Inflammatory macrophage treated with lipopolysaccharide for 1 hour (primary cell): ENCODE measurements at places on chromosomes 1 and 21.

GRCh38 chr1:16992102-16992501 lies 11.7 kb upstream of the MFAP2 start:
- DNase-seq = no peak

DNA sequence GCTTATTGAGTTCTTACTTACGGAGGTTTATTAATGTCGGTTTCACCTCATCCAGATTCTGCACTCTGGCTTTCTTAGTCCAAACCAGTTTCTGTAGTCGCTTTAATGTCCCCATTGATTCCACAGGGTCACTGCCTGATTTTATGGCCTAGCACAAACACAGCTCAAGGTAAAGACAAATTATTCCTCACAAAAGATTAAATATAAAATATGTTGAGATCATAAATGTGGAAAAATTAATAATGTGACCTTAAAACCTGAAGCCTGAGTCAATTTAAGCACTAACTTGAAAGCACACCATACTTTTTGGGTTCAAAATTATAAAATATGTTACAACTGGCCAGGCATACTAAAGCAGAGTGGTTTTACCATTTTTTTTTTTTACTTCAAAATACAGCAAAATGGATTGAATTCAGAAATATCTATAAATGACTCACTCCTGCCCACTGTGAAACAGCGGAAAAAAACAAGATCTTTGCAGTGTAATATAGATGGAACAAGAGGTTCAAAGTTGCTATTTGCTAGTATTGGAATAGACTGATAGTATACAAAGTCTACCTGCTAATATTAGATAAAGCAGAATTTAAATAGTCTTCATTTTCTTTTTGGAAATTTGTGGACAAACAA lies 37.6 kb upstream of the SAMSN1 start:
- no peak for DNase-seq

DNA sequence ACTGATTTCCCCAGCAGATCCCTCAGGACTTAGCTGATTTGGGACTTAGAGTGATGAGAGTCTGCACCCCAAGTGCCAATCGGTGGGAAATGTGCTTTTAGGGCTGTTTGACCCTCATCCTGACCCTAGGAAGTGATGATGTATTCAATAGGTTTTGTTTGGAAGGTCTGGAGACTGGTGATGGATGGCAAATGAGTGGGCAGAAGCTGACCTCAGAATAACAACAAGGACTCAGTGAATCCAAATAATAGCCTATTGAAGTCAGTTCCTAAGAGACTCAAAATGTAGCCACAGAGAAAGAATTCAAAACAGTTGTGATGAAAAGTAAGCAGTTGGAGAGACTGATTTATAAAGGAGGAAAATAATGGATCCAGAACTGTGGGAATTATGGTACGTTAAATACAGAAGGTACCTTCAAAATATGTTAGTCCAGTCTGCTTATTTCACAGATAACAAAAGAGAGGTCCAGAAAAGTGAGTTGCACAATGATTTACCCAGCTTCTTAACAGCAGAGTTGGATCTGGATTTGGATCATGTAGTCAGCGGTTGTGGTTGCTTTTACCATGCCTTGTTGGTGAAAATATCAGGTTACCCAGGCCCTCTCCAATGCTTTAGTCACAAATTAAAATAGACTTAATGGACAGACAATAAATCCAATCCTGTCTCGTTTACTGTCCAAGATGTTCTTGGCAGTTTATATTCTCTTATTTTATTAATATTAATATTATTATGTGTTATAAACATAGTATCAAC lies 123.0 kb upstream of the PTBP2 start:
- no peak for DNase-seq

GRCh38 chr1:206116191-206116872 lies 856 bp downstream of the AVPR1B start:
- DNase-seq = no peak

DNA sequence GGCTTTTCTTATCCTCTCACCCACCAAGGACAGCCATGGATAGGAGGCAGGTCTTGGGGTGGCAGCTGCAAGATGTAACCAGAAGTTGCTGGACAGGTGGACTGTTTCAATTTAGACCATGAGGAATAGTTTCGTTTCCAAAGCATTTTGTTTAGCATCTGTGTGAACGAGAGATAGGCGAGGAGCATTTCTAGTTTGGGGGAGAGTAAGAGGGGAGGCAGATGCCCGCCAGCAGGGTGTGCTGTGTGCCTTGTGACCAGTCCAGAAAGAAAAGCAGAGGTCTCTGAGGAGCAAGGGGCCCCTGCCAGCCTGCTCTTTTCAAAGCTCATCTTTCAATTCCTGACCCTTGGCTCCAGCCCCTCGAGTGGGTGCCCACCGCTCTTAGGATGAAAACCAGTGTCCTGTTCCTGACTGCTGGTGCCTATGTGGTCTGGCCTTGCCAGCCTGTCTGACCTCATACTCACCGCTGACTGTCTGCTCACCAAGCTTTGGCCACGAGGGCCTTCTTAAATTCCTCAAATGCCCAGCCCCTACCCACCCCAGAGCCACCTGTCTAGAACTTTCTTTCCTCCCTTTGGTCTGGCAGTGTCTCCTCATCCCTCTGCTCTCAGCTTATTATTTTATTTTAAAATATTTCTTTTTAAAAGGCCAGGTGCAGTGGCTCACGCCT lies 8.5 kb downstream of the SERINC2 start:
- no peak for DNase-seq

DNA sequence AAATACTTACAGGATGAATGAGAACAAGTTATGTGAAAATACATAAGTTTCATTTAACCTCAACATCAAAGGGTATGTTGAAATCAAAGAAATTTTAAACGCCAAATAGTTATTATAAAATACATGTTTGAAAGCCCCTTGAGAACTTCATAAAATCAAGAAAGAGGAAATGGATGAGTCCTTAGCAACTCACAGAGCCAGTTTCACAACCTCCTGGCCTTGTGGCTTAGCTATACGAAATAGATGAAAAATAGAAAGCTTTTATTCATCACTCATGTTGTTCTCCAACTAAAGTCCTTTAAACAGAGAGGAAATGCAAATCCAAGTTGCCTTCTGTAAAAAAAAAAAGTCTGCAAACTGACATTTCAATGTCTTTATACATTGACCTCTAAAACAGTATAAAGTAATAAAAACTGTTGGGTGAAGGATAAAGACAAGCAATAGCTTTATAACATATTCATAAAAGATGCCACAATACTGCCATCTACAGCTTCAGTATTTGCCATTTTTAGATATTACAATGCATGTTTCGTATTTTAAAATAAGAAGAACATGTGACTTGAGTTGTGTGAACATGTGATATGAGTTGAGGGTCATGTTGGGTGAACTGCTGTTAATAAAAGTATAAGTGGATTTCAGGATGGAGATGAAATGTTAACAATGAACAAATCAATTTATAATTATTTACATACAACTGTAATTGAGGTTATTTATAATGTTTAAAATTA lies 847.8 kb downstream of the MRPL39 start:
- no peak for DNase-seq

DNA sequence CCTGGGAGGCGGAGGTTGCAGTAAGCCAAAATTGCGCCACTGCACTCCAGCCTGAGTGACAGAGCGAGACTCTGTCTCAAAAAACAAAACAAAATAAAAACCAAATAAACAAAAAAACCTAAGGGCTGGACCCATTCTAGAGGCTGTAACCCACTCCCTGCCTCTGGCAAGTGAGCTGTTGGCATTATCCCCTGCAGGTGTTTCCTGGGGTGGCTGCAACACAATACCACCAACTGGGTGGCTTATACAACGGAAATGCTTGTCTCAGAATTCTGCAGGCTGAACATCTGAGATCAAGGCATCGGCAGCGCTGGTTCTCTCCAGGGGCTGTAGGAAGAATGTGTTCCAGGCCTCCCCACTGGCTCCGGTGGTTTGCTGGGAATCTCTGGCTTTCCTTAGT lies 15.2 kb downstream of the LRRC38 start:
- no peak for DNase-seq

- DNase-seq = peak; percentile 70
Observed at GRCh38 chr1:156383023-156383422, 14.0 kb downstream of the RHBG start.

GRCh38 chr1:33082575-33083108 lies 1.7 kb downstream of the AZIN2 start:
- no peak for DNase-seq

DNA sequence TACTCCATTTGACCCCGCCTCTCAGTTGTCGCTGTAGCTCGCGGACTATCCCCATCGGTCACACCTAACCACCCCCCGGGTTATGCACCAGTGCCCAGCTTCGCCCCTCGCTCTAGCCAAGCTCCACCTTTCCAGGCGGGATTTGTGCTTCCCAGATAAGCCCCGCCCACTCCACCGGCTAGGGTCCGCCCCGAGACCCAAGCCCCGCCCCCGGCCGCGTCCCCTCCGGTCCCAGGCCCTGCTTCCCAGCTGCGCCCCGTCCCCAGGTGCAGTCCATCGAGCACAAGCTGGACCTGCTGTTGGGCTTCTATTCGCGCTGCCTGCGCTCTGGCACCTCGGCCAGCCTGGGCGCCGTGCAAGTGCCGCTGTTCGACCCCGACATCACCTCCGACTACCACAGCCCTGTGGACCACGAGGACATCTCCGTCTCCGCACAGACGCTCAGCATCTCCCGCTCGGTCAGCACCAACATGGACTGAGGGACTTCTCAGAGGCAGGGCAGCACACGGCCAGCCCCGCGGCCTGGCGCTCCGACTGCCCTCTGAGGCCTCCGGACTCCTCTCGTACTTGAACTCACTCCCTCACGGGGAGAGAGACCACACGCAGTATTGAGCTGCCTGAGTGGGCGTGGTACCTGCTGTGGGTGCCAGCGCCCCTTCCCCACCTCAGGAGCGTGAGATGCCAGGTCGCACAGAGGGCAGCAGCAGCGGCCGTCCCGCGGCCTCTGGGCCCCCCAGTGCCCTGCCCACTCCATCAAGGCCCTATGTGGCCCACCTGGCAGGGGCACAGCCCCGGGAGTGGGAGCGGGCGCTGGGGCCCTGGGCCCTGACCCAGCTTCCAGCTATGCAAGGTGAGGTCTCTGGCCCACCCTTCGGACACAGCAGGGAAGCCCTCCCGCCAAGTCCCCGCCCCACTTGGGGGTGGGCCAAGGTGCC lies 23.9 kb downstream of the CITED4 start:
- no peak for DNase-seq

DNA sequence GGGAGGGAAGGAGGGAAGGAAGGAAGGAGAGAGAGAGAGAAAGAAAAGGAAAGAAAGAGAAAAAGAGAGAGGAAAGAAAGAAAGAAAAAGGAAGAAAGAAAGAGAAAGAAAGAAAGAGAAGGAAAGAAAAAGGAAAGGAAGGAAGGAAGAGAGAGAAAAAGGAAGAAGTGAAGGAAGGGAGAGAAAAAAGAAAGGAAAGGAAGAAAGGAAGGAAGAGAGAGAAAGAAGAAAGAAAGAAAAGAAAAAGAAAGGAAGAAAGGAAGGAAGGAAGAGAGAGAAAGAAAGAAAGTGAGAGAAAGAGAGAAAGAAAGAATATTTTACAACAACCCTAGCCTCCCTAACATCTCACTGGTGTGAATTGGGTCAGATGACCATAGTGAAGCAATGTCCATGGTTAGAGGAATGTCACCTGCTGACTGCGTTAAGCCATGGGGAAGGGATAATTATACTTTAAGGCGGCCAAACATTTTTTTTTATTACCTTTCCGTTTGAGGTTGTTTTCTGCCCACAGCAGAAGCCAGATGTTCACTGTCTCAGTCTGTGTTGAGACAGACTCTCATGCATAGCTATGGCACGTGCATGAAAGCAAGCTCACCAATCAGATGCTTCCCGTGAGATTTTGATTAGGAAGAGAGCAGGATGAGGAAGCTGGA lies 76.4 kb downstream of the SNRPE start:
- no peak for DNase-seq

DNA sequence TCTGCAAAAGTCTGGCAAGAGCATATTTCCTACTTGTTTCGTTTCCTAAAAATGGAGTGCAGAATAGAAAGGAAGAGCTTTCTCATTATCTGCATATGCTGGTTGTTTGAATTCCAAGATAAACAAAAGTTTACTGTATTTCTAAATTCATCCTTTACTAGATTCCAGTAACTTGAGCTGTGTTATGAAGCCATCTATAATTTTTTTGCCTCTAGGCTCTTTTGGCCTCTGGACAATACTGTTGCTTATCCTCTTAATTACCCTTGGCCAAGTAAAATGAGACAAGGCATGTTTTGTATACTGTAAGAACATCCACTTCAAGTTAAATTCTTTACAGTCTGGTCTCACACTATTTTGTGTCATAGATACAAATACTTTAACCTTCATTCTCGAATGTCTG lies 45.6 kb upstream of the HFM1 start:
- DNase-seq = no peak

GRCh38 chr1:205456383-205456867 lies 580 bp upstream of the BLACAT1 start:
- DNase-seq = no peak

DNA sequence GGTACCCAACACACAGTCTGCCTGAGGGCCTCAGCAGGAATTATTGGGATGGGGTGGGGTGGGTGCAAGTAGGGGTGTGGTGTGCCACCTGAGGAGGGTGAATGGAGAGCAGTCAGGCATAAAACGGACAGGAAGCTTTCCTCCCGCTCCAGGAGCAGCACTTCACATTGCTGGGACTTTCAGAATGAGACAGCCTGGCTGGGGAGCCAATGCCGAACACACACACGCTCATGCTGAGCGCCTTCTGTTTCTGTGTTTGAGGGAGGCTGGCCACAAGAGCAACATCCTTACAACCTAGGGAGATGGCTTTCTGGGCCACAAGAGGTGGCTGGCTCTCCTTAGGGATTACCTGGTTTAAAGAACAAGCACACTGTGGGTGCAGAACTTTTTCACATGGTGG lies 98.0 kb downstream of the LAMC2 start:
- DNase-seq = no peak
